Breast epithelium (tissue), 4 donors: ENCODE measurements at places on chromosomes 5 and 9. TPM values are rescaled to one million over a fixed set of nuclear protein-coding genes. Genes with fewer than 3 reads are reported as not detected.

ITK gene
- 3.3 TPM for total RNA-seq

COL27A1 gene
- total RNA-seq, result 6.7 TPM

IFNK gene
- total RNA-seq, result not detected

ERAP2 gene
- 11.0 TPM for total RNA-seq

TJP2 gene
- total RNA-seq, result 108 TPM

NEUROG1 gene
- not detected for total RNA-seq

BRD9 gene
- 33.3 TPM for total RNA-seq

PSAT1 gene
- total RNA-seq, result 2.3 TPM

NOXA1 gene
- 13.8 TPM for total RNA-seq

DOK3 gene
- 7.2 TPM for total RNA-seq

MLANA gene
- not detected for total RNA-seq

TRIM36 gene
- 1.8 TPM for total RNA-seq

PCDHGB6 gene
- 8.8 TPM for total RNA-seq

SHB gene
- 3.8 TPM for total RNA-seq

CDH6 gene
- 3.9 TPM for total RNA-seq

PDZD2 gene
- total RNA-seq, result 17.7 TPM

KCTD16 gene
- 0.33 TPM for total RNA-seq

GABRA6 gene
- total RNA-seq, result not detected
